ENCODE measurements at places on chromosomes 4 and X.

- no peak for DNase-seq
Measured at GRCh38 chr4:85573270-85573669, 98.3 kb downstream of the ARHGAP24 start.

- peak; percentile 37 for DNase-seq
Measured at GRCh38 chr4:184416913-184417734, 57.2 kb downstream of the IRF2 start.

DNA sequence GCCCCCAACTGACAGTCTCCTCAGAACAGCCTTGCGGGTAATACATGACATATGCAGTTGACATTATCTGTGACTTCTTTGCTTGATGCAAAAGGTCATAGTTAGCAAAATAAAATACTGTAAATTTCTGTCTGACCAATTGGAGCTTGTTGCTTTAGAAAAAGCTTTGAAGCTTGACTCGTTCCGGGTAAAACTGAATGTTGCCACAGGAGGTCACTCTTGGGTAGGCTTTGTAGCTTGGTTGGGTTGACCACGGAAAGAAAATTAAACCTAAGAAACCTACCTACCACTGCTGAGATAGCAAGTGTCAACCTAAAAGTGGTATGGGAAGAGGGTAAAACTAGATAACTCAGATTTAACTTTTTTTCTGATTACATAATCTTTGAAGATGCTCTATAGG lies 23.2 kb downstream of the PRPS2 start:
- DNase-seq: peak; percentile 32

- DNase-seq: no peak
Measured at GRCh38 chr4:154854362-154854761, 73.3 kb downstream of the RBM46 start.

GRCh38 chrX:153821066-153821465 lies 9.3 kb downstream of the PDZD4 start:
- no peak for DNase-seq

DNA sequence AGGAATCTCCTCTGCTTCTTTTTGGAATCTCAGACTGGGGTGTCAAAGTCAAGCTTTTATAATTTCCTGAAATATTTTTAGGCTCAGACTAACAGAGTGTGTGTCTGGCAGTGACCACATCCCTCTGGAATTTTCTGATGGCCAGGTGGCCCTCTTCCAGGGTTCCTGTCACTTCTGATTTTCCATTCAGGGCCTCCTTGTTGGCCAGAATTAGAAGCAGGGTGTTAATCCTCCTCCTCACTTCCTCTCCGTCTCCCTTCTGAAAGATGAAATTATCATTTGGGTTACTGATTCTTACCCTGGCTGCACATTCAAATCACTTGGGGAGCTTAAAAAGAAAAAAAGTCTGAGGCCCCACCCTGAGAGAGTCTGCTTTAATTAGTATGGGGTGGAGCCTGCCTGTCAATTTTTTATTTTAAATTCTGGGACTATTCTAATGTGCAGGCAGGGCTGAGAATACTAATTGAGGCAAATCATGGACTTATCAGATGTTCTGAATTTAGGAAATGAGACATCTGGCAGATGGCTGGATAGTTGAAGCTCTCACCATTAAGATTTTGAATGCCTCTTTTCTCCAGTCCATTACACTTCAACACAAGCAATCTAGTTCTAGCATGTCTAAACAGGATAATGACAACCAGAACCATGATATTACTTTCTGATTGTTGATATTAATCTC lies 43.2 kb downstream of the HAND2 start:
- no peak for DNase-seq

- no peak for DNase-seq
Measured at GRCh38 chr4:77031544-77031943, 44.2 kb downstream of the CCNI start.

DNA sequence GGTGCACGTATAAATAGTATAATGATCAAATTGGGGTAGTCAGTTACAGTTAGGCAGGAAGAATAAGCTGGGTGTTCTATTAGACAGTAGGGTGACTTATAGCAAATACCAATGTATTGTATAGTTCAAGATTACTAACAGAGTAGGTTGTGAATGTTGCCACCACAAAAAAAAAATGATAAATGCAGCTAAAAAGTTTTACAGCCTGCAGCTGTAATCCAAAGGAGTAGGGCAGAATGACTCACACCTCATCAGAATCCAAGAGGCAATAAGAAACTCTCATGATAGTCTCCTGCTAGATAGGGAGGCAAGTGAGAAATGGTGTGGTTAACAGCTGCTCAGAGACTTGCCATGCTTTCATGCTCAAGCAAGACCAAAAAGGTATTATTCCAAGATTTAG lies 19.6 kb upstream of the TCEAL4 start:
- no peak for DNase-seq

DNA sequence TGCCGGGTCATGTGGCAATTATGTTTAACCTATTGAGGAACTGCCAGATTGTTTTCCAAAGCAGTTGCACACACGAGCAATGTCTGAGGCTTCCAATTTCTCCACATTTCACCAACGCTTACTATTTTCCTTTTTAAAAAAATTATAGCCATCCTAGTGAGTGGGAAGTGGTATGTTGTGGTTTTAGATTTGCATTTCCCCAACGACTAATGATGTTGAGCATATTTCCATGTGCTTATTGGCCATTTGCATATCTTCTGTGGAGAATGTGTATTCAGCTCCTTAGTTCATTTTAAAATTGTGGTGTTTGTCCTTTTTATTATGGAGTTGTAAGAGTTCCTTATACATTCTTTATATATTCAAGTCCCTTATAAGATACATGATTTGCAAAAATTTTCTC lies 60.2 kb downstream of the MTMR1 start:
- DNase-seq: no peak

GRCh38 chr4:48047896-48048295 lies 31.3 kb downstream of the NIPAL1 start:
- DNase-seq: no peak

DNA sequence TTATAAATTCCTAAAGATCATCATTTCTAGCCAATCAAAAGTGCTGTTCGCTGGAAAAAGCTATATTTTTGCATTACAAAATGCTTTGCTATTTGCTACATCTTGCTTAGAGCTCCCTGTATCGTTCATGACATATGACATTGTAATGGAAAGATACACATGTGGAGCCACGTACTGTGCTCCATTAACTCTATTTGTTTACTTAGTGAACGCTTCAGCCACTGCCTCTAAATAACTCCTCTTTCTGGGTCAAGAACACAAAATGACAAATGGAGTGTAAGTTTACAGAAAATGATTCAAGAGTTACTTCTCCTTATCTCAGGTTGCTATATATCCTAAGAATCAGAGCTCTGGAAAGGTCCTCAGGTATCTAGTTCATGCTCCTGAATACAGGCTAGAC lies 329.1 kb upstream of the SMIM31 start:
- DNase-seq: no peak

DNA sequence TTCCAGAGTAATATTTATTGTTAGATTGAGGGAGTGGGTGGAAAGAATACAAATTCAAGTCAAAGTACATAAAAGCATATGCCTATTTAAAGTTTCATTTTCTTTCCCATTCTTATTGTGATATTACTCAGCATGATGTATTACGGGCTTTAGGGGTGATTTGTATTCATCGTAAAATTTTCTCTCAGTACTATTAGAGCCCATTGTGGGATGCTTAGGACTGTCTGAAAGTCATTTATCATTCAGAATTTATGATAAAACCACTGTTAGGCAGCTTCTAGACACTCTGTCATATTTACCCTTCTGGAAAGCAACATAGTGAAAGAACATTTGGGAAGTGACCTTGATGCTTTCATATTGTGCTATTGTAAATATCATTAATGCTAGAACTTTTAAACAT lies 45.9 kb downstream of the AGA start:
- DNase-seq: no peak

- no peak for DNase-seq
Measured at GRCh38 chr4:89994176-89994873, 99.7 kb downstream of the MMRN1 start.

GRCh38 chr4:174377613-174378012 lies 93.9 kb downstream of the CEP44 start:
- no peak for DNase-seq

GRCh38 chr4:55186700-55187099 lies 61.3 kb upstream of the KDR start:
- DNase-seq: no peak

DNA sequence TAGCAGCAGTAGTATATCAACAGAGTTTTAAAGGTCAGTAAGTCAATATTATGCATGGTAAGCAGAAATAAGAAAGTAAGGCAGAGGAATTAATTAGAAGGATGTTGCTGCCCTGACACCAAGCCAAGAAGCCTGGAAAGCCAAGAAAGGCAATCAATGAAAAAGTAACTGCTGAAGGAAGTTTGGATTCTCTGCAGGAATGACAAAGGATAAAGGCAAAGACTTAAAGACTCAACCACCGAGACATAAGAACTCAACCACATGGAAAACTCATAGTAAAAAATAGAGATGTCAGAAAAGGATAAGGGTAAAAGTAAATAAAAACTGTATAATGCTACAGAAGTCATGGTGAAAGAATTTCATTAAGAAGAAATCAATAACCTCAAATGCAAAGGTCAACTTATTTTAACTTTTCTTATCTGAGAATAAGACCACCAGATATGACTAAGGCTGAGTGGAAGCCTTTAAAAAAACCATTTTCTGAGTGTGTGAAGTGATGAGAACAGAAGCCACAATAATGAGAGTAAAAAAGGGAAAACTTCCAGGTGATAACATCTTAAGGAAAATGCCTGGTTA lies 55.2 kb downstream of the NEK1 start:
- no peak for DNase-seq

DNA sequence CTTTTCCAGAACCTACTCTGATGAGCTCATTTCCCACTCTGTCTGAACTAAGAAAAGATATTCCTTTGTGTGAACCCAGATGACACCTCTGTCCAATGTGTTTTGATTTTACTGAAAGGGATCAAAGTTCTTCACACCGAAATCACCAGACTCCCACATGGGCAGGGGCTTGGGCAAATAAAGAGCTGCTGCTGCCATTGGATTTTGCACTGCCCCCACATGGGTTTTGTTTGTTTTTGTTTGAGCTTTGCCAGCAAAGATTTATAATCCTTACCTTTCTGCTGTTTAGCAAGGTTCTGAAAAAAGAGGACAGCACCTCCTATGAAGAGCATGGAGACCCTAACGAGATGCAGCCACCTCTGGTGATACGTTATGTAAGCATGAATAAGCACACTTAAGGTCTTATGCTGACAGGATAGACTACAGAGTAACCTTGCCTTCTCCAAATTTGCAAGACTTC lies 44.3 kb downstream of the HSD17B13 start:
- no peak for DNase-seq

DNA sequence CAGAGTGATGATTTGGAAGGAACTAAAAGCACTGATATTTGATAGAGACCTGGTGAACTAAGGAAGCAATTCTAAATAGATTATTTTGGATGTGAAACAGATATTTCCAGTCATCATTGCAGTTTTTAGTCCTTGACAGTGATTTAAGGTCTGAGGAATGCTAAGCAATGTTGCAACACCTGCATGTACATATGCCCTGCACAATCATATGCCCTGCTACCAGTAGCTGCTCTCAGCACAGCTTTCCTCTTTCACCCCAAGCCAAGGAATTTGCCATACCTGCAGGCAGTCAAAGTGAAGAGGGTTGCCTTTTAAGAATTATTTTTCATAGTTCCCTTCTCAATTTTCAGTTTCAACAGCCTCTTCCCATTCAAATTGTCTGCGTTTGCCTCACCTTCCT lies 8.7 kb upstream of the FAM47A start:
- DNase-seq: no peak

DNA sequence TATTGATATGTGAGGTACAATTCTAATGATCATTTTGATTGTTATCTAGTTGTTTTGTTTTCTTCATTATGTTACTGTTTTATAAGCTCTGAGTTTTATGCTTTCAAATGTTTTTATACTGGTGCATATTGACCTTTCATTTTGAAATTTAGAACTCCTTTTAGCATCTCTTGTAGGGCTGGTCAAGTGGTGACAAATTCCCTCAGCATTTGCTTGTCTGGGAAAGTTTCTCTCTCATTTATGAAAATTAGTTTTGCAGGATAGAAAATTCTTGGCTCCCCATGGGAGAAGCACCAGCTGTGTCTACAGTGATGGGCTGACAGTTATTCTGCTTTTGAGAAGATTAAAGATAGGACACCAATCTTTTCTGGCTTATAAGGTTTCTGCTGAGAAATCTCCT lies 105.3 kb upstream of the SPRY1 start:
- DNase-seq: peak; percentile 17

- DNase-seq: no peak
Measured at GRCh38 chrX:68763481-68763880, 65.3 kb upstream of the EFNB1 start.

DNA sequence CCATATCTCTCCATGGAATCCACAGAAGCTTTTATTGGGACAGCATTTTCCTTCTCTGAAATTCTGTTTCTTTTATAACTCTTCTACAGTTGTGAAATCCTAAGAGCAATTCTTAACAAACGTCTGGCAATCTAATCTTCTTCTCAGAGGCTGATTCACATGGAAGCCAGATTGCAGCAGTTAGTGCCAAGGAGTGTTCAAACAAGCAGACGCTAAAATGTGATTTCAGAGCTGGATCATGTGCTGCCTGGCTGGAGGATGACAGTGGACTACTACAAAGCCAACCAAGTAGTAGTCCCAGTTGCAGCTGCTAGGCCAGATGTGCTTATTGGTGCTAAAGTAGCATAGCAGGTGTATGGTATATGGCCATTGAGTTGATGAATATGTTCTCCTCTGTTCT lies 27.7 kb upstream of the GLRB start:
- DNase-seq: no peak

GRCh38 chr4:176084769-176085168 lies 19.1 kb downstream of the WDR17 start:
- no peak for DNase-seq

DNA sequence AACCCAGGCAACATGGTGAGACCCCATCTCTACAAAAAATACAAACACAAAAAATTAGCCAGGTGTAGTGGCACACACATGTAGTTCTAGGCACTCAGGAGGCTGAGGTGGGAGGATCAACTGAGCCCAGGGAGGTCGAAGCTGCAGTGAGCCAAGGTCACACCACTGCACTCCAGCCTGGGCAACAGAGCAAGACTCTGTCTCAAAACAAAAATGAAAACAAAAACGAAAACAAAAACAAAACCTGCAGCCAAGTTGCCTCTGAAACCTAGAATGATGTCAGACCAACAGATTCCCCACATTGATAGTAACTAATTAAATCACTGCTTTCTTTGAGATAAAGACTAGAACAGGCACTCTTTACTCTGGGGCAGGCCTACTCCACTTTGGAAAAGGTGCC lies 104.5 kb downstream of the AMELX start:
- DNase-seq: no peak

DNA sequence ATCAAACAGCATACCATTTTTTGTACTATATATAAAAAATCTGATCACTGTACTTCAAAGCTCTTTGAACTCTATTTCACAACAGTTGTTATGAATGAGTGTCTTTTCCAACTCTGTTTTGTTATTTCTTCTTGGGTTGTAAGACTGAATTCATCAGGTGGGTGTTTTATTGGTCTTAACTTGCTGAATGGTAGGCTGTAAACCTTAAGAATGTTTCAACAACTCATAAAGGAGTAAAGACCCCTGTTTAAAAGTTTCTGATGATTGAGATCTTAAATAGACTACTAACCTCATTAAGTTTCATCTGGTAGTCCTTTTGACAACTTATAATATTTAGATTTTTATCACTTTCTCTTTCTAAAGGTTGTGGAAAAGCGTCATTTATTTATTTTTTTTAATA lies 18.4 kb upstream of the STAG2 start:
- DNase-seq: no peak

- no peak for DNase-seq
Measured at GRCh38 chr4:21992330-21992729, 43.8 kb upstream of the KCNIP4 start.

All from CD8-positive, alpha-beta T cell (primary cell).